ENCODE measurements at places on chromosomes 6 and 20.

- no peak for DNase-seq
These were observed 14.7 kb upstream of the KCNG1 start for GRCh38 chr20:51037532-51038115.

DNA sequence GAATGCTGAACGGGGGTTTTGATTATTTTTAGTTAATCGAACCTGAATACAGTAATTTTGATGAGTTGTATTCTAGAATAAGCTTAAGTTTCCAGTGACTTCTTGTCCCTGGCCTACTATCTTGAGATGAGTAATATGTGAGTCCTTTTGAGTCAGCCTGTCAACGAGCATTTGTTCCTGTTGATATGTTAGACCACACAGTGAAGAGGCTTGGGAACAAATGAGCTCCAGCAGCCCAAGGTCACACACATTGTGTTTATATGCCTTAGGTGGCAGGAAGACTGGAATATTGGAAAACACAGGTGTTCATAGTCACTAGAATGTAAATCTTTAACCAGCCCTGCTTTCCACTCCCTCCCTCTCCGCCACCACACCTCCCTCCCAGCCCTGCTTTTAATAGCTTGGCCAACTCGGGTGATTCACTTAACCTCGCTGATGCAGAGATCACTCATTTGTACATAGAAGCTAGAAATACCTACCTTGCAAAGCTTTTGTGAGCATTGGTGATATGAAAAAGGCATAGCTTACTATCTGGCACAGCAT lies 9.1 kb downstream of the SMPDL3A start:
- DNase-seq = peak; percentile 44

DNA sequence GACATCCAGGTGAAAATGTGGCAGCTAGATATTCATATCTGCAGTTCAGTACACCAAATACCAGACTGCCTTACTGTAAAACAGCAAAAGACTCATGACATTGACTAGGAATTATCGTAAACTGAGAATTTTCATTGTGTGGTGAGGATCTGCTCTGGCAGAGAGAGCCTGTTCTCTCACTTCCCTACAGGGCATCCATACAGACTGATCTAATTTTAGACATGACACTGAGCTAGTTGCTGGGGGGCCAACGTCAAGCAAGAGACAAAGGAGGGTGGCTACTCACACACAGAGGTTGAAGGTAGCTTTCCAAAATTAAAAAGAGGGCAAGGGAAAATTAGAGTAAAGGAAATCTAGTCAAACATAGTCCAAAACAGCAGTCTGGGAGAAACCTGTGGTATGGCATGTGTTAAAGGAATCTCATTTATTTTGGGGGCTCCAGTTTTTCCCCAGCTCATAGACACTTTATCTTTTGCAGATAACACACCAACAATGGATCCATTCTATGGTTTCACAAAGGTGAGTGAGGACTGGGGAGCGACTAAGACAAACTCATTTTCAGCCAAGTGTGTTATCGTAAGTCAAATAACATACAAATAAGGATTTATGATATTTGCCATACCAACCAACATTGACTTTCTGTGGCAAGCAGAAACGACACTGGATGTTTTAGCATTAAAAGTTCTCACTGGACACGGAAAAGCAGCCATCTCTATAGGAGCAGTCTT lies 36.6 kb upstream of the NHSL1 start:
- DNase-seq = no peak

- DNase-seq = no peak
These were observed 88.8 kb downstream of the ATRN start for GRCh38 chr20:3559637-3560036.

GRCh38 chr6:39203436-39204159 lies 25.7 kb downstream of the KCNK5 start:
- DNase-seq = no peak

GRCh38 chr20:1301031-1301529 lies 27.9 kb downstream of the SDCBP2 start:
- peak; percentile 57 for DNase-seq

DNA sequence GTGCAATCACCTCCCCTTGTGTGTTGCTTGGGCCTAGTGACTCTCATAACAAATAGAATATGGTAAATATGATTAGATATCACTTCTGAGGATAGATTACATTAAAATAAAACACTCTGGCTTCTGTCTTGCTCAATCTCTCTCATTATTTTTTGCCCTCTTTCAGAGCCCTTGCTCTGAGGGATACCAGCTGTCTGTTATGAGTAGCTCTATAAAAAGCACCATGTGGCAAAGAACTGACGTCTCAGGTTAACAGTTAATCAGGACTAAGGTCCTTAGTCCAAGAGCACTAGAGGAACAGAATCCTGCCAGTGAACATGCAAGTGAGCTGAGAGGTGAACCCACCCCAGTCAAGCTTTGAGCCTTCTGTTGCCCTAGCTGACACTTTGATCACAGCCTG lies 402.2 kb upstream of the HTR1E start:
- DNase-seq = no peak

GRCh38 chr20:64261138-64261537 lies 5.6 kb downstream of the PCMTD2 start:
- peak; percentile 85 for DNase-seq

GRCh38 chr20:62156592-62157386 lies 13.2 kb downstream of the SS18L1 start:
- DNase-seq = peak; percentile 37

- peak; percentile 2 for DNase-seq
These were observed 520.7 kb downstream of the QKI start for GRCh38 chr6:163935158-163935762.

DNA sequence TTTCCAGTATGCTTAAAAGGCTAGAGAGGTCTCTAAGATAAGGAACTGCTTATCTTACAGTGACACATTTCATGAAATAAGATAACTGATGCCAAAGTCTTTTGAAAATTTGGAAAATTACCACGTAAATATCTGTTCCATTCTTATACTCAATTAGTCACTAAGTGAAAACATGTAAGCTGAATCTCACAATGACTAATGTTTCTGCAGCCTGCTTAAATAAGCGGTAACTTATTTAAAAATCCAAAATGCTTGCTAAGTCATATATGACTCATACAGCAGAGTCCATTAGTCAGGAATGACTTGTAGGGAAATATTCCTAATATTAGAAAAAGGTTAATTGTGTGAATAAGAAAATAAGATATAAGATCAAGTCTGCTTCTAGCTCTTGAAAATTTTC lies 27.8 kb upstream of the LGSN start:
- peak; percentile 79 for DNase-seq

- DNase-seq = no peak
These were observed 624.7 kb downstream of the UTRN start for GRCh38 chr6:144909753-144910285.

DNA sequence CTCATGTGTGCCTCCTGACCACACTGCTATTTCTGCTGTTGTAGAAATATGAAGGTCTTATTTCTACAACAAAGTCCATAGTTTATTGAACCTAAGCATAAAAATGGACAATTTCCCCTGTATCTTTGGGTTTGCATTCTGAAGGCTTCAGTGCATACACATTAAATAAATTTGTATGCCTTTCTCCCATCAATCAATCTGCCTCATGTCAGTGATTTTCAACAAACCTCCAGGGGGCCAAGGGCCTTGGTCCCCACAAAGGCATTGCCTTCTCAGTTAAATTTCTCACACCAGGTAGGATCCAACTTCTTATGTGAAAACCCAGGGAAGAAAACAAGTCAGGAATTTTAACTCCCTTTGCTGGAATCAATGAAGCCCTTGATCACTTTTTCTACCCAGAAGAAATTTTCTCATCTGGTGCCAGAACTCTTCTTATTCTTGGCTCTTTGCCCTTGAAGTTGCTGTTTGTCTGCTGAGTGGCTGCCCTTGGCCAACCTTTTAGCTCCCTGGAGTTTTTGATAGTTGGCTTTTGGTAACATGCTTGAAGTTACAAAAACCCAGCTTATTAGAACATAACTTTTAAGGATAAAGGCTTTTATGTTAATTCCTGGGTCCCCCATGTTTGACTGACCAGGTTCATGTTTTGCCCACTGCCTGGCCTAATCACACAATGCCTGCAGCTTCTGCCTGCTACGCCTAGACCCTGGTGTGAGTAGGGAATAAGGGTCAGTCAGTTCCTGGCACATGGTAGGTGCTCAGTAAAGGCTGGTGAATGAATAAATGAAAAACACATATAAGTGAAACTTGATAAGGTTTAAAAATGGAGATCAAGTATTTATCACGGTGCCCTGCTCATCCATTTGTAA lies 37.0 kb downstream of the SHLD1 start:
- peak; percentile 62 for DNase-seq

DNA sequence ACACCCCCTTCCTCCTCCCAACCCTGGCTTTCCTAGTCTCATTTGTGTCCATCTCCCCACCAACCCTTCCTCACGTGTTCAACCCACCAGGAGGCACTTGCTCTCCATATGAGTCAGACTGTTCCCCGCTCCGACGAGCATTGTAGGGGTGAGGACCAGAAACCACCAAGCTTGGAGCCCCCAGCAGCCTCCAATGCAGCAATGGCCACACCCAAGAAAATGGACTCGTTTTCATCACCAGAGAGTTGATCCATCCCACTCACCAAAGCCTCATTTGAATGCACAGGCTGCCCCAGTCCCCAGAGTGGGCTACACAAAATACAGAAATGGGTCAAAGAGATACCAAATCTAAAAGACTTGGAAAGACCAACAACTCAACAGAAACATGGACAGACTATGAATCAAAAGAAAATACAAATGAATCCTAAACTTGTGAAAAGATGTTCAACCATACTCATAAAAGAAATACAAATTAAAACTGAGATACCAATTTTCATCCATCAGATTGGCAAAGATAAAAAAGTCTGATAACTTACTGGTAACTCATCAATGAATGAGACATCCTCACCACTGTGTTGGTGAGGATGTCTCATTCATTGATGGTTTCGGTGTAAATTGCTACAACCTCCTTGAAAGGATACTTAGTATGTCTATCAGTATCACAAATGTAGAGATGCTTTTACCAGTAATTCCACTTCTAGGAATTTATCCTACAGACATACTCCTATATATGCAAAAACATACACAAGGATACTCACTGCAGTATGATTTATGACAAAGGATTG lies 68.1 kb downstream of the TRERF1 start:
- DNase-seq = no peak

- no peak for DNase-seq
These were observed 24.8 kb upstream of the DACT2 start for GRCh38 chr6:168344338-168344737.

DNA sequence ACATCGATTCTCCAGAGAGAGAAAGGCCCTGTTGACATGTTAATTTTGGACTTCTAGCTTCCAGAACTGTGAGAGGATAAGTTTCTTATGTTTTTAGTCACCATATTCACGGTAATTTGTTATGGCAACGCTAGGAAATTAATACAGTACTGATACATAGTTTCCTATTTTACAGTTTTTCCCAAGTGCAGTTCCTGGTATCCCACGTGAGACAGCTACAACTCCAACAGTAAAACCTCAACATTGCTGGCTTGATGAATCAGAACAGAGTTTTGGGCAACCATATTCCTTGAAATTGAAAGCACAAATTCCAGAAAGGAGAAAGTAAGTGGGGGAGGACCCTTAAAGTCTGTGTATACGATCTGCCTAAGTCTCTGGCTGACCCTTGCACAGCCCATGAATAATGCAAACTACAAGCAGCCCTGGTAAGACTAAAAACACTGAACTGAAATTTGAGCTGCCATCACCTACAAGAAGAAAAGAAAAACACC lies 505.1 kb upstream of the NRSN1 start:
- no peak for DNase-seq

GRCh38 chr6:48610846-48611245 lies 499.8 kb upstream of the PTCHD4 start:
- DNase-seq = no peak

DNA sequence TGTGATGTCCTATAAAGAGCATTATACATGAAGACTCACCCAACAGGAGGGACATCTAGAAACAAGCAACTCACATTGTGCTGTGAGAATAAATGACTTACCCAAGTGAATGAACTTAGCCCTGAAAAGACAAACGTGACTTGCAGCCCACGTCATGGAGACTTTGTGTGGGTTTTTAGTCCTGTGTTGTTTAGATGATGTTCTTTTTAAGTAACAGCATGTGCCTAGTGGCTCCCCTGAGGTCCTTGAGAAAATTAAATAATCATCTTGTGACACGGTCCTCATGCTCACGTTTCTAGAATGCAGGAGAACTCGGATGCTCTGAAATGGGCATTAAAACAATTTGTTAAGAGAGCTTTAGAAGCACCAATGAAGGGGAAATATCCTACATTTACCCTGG lies 165.1 kb downstream of the SASH1 start:
- peak; percentile 63 for DNase-seq

GRCh38 chr6:50141100-50141499 lies 91.4 kb upstream of the DEFB112 start:
- no peak for DNase-seq

DNA sequence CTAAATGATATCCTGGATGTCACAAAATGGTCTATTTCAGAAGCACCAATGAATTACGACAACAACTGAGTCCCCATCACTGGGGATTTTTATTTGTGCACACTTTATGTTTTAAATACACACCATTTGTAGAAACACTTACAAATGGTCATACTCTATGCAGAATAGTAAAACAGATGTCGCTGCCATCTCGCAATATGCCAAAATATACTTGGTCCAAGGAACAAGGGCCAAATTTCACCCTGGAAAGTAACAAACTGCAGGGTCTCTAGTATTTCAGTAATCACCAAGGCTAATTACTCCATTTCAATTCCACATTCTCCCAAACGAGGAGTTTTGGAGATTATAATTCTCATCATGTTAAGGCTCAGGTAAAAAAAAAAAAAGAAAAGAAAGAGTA lies 215.2 kb downstream of the LMBRD1 start:
- no peak for DNase-seq

All from AG10803 (cell line).